ENCODE measurements at places on chromosomes 4 and X.
A peak's percentile ranks its signal among the peaks of the same experiment; 100 is the strongest.

- DNase-seq, result no peak
These were observed 55.8 kb upstream of the ARHGAP24 start for GRCh38 chr4:85419103-85419502.

DNA sequence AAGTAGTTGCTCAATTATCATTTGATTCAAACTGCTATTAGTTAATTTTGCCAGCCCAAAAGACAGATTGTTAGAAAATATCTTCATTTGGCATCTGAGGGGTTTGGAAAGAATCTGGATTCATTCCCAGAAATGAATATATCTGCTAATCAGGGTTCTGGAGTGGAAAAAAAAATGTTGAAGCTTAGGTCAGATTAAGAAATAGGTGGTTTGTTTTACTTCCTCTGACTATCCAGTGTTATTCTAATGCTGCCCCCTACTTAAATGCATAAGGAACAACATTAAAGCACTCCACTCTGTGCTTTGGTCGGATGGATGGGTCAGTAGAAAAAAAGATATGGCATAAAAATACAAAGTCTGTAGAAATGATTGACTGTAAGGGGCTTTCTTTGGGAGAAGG lies 89.0 kb downstream of the LUZP4 start:
- DNase-seq, result no peak

GRCh38 chr4:5203993-5204310 lies 152.7 kb downstream of the STK32B start:
- DNase-seq, result no peak

- peak; percentile 15 for DNase-seq
These were observed 7.4 kb downstream of the WDR44 start for GRCh38 chrX:118353081-118353850.

DNA sequence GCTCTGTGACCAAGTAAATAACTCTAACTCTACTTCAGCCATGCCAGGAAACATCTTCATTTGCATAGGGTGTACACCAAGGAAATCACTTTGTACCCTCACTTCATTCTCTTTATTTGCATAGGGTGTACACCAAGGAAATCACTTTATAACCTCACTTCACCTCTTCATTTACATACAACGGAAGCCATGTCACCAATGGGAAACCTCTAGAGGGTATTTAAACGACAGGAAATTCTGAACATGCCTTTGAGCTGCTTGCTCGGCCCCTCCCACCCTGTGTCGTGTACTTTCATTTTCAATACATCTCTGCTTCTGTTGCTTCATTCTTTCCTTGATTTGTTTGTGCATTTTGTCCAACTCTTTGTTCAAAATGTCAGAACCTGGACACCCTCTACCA lies 848.1 kb upstream of the FRG1 start:
- DNase-seq, result no peak

- DNase-seq, result no peak
These were observed 183.1 kb upstream of the ARX start for GRCh38 chrX:25198891-25199290.

- no peak for DNase-seq
These were observed 21.2 kb upstream of the SMIM20 start for GRCh38 chr4:25892796-25893195.

- DNase-seq, result no peak
These were observed 489.7 kb downstream of the PCDH10 start for GRCh38 chr4:133638751-133639150.

DNA sequence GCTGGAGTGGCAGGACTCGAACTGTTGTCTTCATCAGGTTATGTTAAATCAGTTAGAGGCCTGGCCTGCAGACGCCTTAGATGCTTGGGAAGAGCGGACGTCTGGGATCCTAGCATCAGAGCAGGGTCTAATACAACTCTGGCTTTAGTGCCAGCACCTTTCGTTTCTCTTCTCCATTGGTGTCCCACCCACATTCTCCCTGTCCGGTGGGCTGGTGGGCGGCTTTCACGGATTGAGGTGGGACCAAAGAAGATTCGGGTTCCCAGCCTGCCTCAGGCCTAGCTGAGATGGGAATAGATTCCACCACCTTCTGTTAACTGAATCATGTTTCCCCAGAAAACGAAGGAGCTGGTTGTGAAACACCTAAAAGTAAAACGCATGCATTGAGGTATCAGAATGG lies 939 bp downstream of the PDK3 start:
- DNase-seq, result peak; percentile 22

DNA sequence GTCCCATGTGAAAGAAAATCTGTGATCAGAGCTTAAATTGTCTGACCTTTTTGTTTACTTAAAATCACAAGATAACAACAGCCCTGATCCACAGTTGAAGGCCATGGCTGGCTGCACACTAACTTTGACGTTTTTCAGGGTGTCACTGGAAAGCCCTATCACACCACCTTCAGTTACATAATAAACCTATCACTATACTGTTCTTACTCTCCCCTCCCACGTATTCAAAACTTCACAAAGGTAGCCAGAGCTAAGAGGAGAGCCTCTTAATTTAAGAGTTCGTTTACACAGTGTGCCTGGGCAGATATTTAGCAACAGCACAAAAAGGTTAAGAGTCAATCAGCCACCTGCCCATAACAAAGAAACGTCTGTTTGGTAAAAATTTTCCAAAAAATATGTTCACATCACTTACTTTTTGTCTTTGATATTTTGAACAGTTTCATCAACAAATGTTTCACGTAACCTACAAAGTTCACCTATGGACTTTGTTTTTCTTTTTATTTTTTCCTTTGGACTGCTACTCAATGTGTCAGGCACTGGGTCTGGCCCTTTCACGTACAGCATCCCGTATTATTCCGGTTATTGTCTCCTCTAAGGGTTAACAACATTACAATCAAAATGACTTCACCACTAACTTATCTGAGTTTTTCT lies 25.0 kb downstream of the RFC1 start:
- no peak for DNase-seq

DNA sequence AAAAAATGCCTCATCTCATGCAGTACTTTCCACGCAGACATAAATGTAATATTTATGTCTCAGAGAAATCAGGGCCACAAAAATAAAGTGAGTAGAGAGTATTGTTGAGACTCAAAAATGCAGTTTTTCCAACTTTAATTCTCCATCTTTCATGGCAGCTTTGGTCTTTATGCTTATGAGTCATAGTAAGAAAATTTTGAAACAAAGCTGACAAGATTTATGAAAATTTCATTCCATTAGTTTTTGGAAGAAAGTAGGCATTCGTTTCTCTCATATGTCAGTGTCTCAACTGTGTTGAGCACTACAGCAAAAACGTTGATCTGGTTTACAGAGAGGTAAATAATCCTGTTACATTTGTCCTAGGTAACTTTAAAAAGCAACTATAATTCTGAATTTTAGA lies 656.8 kb downstream of the IQCM start:
- DNase-seq, result no peak

DNA sequence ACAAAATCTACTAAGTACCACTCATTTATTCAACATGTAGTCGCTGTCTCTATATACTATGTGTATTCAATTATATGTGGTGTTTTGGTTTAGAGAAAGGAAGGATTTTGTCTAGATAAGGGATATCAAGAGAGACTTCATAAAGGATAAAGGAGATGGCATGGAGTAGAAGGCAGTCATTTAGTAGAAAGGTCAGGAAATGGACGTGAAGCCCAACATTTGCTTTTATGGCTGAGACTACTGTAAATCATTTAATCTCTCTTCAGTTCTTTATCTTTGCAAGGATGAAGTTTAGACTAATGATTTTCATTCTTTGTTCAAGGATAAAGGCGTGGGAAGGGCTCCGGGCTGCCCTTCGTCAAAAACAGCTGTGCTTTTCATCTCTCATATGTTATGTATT lies 25.2 kb downstream of the IL2 start:
- DNase-seq, result no peak

DNA sequence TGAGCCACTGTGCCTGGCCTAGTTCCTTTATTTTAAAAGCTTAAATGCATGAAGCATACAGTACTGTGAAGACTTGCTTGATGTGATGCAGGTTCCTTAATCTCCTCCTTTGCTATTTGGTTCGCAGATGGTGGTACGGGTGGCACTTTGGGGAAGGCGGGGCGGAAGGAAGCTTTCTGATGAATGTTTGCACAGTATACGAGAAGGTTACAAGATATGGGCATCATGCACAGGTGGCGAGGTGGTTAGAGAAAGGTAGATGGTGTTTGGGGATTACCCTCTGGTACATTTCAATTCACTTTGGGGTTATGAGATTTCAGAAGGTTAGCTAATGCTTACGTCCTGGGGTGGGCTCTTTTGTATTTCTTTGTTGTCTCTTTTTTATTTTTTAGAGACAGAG lies 17.2 kb downstream of the RHOH start:
- no peak for DNase-seq
